ENCODE measurements at places on chromosomes 7 and 10.
A peak's percentile ranks its signal among the peaks of the same experiment; 100 is the strongest.

- peak; percentile 7 for DNase-seq
Observed at GRCh38 chr7:157923903-157924630, 587.3 kb downstream of the DNAJB6 start.

GRCh38 chr7:128004623-128005022 lies 26.6 kb downstream of the LRRC4 start:
- no peak for DNase-seq

DNA sequence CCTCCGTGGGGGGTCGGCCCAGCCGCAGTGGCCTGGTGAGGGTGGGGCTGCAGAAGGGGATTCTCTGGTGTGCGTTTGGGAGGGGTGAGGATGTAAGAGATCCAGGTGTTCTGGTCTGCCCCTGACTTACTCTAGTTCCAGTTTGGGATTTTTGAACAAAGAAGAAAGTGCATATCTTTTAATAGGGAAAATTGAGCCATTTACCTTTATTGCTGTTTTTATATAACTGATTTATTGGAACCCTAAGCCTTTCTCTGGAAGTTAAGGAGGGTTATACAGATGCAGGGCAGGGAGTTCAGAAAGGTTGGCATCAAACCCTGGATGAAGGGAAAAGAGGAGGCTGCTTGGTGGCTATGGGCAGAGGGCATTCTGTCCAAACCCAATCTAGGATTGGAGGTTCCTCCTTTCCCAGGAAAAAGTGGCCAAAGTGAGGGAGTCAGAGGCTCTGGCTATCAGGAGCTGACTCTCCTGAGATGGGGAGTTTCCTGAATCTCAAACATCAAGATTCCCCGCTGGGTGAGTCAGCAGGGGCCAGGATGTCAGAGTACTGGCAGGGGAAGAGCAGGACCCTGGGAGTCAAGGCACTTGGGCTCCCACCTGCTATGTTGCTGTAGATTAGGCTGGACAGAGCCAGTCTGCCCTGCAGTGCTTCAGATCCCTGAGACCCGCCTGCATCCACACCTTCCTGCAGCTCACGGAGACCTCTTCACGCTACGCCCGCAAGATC lies 67.5 kb downstream of the CLIP2 start:
- no peak for DNase-seq

DNA sequence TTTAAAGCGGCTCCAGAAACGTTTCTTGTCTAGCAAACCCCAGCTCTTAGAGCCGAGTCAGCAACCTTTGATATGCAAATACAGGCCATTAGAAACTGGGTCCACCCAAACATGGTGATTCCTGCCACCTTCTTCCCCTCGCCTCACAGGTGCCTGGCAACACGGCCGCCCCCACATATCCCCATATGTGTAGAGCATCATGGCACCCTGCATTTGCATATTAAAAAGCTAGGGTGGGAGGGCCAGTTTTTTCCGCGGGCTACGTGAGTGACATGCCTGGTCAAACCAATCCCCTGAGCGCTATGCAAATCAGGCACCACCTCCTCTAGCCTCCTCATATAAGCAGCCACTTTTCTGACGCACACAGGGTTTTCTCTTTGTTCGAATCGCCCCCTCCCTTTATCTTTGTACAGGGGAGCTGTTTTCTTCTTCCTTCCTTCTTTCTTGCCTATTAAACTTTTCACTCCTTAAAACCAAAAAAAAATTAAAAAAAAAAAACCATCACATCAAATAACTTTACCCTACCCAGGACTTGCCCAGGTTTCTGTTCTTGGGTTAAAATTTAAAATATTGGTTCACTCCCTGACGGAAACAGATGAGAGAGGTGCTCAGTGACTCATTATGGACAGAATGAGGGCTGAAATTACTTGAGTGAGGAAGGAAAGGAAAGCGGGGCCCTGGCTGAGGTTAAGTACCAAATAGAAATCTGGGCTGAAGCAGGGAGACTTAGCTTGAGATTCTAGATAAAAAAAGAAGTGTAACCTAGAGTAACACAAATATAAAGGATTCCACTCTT lies 59.8 kb downstream of the COA1 start:
- peak; percentile 64 for DNase-seq

- no peak for DNase-seq
Observed at GRCh38 chr10:26586211-26586610, 111.3 kb upstream of the PDSS1 start.

- DNase-seq, result no peak
Observed at GRCh38 chr10:125260260-125260659, 99.9 kb upstream of the CTBP2 start.

All from activated CD8-positive, alpha-beta memory T cell treated with anti-CD3 and anti-CD28 coated beads, Interleukin-2, amount 50 U/mL, for 4 hours (primary cell).